Kidney epithelial cell (primary cell): ENCODE measurements at places on chromosomes 3 and 15. TPM values are rescaled to one million over a fixed set of nuclear protein-coding genes. Genes with fewer than 3 reads are reported as not detected.

The KLHL40 gene
- not detected in 2 replicates for total RNA-seq

GRCh38 chr15:79065361-79065705, 25.2 kb downstream of the RASGRF1 start:
- DNase-seq, result no peak

GRCh38 chr3:140093742-140094141, 158.8 kb downstream of the CLSTN2 start:
- DNase-seq, result peak; percentile 73

- DNase-seq, result no peak
Measured at GRCh38 chr15:38176691-38177090, 75.9 kb upstream of the SPRED1 start.

DNA sequence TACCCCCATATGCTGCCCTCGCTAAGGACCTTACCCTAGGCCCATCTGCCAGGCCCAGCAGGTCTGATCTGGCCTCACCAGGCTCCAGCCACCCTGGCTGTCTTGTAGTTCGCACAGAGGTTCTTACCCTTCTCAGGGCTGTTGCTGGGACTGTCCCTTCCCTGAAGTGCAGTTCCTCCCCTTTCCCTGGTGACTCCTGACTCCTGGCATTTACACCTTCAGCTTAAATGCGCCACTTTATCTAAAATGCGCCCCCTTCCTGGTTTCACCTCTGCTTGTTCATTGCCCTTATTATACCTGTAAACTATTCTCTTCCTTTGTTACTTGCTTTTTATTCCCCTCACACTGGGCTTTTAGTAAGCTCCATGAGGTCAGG, 835 bp upstream of the TTLL3 start:
- DNase-seq, result no peak

The SCN5A gene
- 3.8 and 6.4 TPM in 2 replicates for total RNA-seq

GRCh38 chr15:81338170-81339007, 14.4 kb upstream of the STARD5 start:
- no peak for DNase-seq

DNA sequence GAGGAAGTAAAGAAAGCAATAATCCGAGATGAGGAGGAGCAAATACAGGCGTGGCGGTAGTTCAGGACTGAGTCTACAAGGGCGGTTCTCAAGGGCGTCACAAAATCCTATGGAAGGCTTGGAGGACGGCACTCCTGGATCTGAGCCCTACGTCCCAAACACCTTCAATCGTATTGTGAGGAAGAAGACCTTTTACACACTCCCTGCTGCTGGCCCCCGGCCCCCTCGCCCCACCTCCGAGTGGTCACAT, 747 bp downstream of the PLD1 start:
- DNase-seq, result no peak

The PAQR5 gene
- total RNA-seq, result 6.4 and 9.7 TPM in 2 replicates

GRCh38 chr15:81006124-81006523, 5.4 kb downstream of the TLNRD1 start:
- no peak for DNase-seq

The ZMYND10 gene
- total RNA-seq, result 1.7 TPM in 1 of 2 replicates, not detected in the other

DNA sequence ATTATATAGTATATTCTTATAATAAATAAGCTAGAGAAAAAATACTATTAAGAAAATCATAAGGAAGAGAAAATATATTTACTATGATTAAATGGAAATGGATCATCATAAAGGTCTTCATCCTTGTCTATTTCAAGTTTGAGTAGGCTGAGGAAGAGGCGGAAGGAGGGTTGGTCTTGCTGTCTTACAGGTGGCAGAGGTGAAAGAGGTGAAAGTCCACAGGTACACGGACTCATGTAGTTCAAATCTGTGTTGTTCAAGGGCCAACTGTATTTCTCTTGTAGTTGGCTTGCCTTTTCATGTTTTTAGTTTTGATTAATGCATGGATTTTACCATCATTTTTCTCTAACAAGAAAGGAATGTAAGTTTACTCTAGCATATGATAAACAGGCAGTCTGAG, 41.7 kb downstream of the PDCD6IP start:
- DNase-seq, result no peak

DNA sequence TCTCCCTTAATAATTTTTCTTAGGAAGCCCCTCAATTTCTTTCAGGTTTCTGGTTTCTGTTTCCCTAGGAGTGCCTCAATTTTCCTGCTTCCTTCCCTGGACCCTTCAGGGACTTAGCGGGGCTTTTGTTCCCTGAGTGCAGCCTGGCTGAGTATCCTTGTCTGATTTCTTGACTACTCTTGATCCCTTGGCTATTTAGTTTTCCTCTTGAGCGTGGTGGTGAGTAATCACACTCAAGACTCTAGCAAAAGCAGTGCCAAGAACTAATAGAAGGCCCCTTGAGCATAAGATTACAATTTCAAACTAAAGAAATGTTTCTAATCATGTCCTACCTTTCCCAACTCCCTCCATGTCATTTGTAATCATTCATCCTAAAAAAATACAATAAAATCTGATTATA, 94.3 kb upstream of the C3orf80 start:
- DNase-seq, result no peak

DNA sequence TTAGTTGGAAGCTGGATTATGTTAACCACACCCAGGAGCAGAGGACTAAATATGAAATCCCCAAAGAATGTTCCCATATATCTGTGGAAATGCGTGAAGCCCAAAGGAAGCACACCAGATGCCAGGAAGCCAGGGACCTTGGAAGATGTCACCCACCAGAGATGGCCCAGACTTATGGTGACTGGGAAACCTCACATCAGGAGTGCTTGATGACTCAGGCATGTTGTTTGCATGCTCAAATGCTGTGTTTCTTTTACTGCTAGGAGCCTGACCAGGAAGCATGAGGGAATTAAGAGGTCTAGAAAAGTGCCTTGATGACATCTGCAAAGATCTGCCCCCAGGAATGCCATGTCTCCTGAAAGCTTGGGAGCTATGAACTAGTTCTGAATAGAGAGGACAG, 109.0 kb upstream of the SLC2A2 start:
- no peak for DNase-seq

The CNTN6 gene
- 0.34 and 0.38 TPM in 2 replicates for total RNA-seq

DNA sequence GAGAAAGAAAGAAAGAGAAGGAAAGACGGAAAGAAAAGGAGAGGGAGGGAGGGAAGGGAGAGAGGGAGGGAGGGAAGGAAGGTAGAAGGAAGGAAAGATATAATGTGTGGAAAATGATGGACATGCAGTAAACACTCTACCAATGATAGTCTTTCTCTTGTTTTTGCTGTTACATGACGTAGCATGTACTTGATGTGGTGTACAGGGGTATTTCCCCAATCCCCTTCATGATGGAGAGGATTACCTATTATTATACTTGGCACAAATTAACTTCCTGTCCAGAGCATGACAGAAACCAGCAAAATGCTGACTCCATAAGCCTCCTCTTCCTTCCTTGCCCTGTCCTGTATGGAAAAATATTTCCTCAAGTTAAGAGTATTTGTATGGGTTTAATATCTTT, 124.4 kb downstream of the B3GALNT1 start:
- no peak for DNase-seq

DNA sequence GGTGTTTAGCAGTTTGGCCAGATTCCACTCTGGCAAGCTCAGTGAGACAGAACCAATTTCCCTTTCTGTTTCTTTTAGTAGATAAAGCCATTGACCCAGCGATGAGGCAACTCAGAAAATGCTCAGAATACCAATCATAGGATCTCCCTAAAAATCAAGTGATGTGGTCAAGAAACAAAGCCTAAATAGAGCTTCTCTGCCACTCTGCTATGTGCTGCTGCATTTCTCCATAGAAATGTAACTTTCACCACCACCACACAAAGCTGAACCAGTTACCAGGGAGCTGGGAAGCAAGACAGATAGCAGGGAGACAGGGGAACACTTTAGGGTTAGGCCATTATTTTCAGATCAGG, 109.8 kb downstream of the RPL22L1 start:
- DNase-seq, result no peak

GRCh38 chr15:64604319-64604718, 143.9 kb downstream of the ZNF609 start:
- no peak for DNase-seq

GRCh38 chr3:145355206-145355605, 805.8 kb downstream of the PLOD2 start:
- no peak for DNase-seq

- no peak for DNase-seq
Measured at GRCh38 chr3:39415983-39416382, 9.5 kb downstream of the RPSA start.

The PLCB2 gene
- 0.68 and 1.5 TPM in 2 replicates for total RNA-seq

The SERINC4 gene
- 0.46 TPM in 1 of 2 replicates, not detected in the other for total RNA-seq

The LRRC34 gene
- total RNA-seq, result 4.1 and 6.0 TPM in 2 replicates

The CHSY1 gene
- 21.1 and 22.9 TPM in 2 replicates for total RNA-seq

The BDH1 gene
- 14.1 and 17.0 TPM in 2 replicates for total RNA-seq

The CLRN1 gene
- not detected in 2 replicates for total RNA-seq

The HCN4 gene
- total RNA-seq, result 1.4 and 2.1 TPM in 2 replicates

The ROPN1B gene
- total RNA-seq, result not detected in 2 replicates

The ACKR2 gene
- 6.2 and 6.4 TPM in 2 replicates for total RNA-seq
